Activated CD4-positive, alpha-beta T cell treated with anti-CD3 and anti-CD28 coated beads, Interleukin-2, amount 50 U/mL, for 48 hours (primary cell): ENCODE measurements at places on chromosomes 6 and 20.
A peak's percentile ranks its signal among the peaks of the same experiment; 100 is the strongest.

GRCh38 chr6:161440299-161440698 lies 166.4 kb upstream of the AGPAT4 start:
- no peak for DNase-seq

GRCh38 chr6:140956571-140957369 lies 1176.0 kb upstream of the GJE1 start:
- no peak for DNase-seq

DNA sequence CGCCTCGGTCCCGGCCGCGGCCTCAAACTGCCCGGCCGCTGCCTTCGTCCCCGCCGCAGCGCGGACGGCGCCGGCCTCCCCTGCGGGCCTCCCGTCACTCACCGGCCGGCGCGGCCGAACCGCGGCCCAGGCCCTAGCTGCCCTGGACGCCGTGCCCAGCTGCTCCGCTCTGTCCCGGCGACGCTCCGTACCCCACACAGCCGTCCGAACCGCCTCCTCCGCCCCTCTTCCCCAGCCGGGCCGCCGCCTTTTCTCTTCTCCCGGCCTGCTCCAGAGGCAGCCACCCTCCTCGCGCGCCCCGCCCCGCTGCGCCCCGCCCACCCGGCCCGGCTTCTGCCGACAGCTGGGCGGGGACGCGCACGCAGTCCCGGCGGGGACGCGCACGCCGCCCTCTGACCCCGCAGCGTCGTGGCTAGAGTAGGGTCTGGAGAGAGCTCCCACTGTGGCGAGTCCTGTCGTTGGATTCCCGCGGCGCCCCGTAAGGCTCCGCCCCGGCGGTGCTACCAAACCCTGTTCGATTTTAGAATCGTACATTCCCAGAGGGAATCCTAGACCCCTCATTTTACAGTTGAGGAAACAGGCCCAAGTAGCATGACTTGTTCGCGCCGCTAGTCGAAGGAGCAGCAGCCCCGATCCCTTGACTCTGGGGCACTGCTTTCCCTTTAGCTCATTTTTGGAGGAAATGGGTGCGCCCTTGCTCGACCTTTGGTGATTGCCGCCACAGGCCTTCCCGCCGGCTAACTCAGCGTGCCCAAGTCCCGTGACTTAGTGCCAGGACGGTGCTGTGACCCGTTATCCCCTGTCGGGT lies at the start of gene FBXO30:
Gene FBXO30, minus strand, starts transcription at position 295 of the 808 bp plus-strand sequence. CDS start 8,390 bp downstream, outside the sequence.
- DNase-seq = peak; percentile 80

DNA sequence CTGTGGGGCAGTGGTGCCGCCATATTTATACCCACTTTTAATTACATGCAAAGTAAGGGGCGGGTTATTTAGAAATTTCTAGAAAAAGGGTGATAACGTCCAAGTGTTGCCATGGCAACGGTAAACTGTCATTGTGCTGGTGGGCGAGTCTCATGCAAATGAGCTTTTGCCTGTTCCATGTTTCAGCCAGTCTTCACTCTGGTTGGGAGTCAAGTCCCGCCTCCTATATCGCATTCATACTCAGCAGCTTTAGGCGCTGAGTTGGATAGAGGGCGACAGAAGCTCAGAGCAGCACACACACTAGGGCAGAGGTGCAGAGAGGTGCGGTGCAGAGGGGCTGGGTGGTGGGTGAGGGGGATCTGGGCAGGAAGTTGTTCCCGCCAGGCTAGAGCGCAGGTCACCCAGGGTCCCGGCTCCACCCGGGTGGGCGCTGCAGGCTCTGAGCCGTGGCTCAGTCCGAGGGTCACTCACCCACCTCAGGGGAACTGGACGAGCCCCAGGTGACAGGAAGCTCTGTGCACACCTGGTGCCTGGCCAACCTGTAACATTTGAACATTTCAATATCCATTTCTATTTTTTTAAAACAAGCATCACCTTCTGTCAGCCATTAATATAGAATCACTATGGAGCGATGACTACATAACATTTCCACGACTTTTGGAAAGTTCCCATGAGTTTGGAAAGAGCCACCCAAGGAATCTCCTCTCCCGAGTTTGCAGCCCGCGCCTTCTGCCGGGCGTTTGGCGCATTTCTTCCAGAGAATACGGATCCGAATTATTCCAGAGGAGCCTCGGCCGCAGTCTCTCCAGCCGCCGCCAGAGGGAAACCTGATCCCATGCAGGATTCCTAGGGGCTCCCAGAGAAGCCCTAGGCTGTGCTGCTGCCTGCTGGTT lies 89.1 kb upstream of the PHACTR3 start:
- DNase-seq = peak; percentile 33

GRCh38 chr6:143838395-143838794 lies 4.7 kb upstream of the LTV1 start:
- DNase-seq = no peak

- DNase-seq = no peak
Observed at GRCh38 chr6:109295109-109295773, 87.0 kb downstream of the CD164 start.

- DNase-seq = peak; percentile 28
Observed at GRCh38 chr20:62668441-62669027, 26.2 kb downstream of the SLCO4A1 start.

DNA sequence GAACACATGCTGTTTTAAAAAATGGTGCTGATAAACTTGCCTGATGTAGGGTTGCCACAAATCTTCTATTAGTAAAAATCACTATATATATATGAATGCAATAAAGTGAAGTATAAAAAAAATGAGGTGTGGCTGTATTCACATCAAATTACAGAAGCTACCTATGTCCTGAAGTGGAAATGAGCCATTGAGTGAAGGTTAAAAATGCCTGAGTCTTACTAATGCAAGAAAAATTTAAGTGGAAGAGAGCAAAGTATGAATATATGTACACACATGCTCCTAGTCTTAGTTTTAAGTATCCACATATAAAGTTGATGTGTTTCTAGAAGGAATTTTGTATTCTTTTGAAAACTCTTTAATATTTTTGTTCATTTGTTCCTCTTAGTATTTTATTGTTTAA lies 808.3 kb upstream of the MAN1A1 start:
- no peak for DNase-seq

DNA sequence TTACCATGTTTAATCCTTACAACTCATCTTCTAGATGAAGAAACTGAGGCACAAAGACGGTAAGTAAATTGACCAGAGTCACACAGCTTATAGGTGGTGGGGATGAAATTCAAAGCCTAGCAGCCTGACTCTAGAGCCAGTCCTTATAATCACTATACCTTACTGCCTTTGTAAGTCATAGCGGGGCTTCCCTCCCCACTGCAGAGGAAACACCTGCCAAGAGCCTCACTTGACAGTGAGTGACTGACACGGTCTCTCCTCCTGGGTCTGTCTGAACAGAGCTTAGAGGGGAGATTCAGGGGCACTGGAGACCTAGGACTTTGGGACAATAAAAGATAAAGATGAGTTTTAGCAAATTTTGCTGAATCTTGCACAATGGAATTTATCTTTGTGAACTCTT lies 12.8 kb downstream of the SUN5 start:
- DNase-seq = no peak

- no peak for DNase-seq
Observed at GRCh38 chr20:38673725-38674091, 50.6 kb upstream of the SLC32A1 start.

- no peak for DNase-seq
Observed at GRCh38 chr6:82145926-82146452, 101.6 kb downstream of the IBTK start.

DNA sequence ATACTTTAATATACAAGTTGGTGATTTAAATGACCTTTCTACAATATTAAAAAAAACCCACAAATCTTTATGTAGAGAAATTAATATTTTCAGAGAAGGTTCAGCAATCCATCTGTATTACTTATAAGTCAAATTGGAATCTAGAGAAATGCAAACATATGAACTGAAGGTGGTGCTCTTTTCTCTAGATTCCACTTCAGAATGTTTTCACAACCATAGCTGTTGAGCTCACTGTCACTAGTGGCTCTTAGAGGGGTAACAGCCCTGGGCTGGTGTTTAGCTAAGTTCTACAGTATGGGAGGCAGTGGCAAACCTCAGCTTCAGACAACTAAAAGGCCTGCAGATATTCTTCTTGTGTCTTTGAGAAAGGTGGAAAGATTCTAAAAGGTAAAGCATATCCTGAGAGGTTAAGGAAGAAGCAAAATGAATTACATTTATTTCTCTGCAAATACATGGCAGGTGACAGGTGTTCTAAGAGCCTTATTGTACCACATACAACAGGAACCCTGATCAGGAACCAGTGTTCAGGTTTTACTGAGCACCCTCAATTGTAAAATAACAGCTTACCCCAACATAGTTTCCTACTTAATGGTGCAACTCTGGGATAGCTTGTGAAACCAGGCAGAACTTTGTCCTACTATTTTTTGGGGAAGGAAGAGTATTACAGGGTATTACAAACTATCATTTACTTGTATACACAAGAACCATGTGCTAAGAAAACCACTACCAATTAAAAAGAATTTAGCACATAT lies 56.6 kb upstream of the SAMHD1 start:
- no peak for DNase-seq

- peak; percentile 50 for DNase-seq
Observed at GRCh38 chr20:6142348-6142993, 19.6 kb upstream of the FERMT1 start.

DNA sequence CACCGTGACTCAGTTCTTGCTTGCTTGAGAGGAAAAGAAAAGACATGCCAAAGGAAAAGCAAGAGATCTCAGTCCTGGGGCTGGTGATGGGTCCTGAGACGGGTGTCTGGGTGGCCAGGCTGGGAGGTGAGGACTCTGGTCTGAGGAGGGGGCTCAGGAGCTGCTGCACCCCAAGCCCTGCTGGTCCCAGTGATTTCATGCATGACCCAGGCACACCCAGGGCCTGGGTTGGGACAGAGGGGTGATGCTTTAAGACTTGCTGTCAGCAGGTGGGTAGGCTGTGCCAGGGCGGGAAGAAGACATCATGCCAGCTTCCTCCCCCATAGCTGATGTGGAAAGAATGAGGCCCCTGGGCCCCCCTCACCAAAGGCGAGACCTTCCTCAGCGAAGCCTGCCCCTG lies 65.1 kb upstream of the PMEPA1 start:
- no peak for DNase-seq

- no peak for DNase-seq
Observed at GRCh38 chr6:99393366-99393697, 663 bp downstream of the COQ3 start.

- DNase-seq = no peak
Observed at GRCh38 chr20:48129345-48129942, 344.2 kb upstream of the SULF2 start.

GRCh38 chr20:16580147-16580546 lies 6.9 kb upstream of the KIF16B start:
- DNase-seq = no peak
